ENCODE measurements at places on chromosomes 2 and 18.

DNA sequence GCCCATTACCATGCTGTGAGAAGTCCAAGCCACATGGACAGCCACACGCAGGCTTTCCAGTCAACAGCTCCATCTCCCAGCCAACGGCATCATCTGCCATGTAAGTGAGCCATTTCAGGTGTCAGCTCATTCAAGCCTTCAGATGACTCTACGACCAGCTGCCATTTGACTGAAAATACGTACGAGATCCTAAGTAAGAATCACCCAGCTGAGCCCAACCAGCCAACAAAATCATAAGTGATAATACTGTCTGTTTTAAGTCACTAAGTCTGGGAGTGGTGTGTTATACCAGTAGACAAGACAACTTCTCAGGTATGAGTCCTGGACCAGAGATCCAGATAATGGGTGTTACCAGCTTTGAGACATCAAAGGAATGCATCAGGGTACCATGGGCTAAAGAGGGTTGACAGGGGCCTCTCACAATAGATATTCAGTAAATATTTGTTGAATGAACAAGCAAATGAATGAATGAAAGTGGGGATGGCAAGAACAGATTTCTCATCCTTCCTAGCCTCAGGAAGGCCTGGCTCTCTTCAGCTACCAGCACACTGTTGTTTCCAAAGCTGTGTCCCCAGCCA, 52.9 kb upstream of the CTIF start:
- DNase-seq, result no peak

DNA sequence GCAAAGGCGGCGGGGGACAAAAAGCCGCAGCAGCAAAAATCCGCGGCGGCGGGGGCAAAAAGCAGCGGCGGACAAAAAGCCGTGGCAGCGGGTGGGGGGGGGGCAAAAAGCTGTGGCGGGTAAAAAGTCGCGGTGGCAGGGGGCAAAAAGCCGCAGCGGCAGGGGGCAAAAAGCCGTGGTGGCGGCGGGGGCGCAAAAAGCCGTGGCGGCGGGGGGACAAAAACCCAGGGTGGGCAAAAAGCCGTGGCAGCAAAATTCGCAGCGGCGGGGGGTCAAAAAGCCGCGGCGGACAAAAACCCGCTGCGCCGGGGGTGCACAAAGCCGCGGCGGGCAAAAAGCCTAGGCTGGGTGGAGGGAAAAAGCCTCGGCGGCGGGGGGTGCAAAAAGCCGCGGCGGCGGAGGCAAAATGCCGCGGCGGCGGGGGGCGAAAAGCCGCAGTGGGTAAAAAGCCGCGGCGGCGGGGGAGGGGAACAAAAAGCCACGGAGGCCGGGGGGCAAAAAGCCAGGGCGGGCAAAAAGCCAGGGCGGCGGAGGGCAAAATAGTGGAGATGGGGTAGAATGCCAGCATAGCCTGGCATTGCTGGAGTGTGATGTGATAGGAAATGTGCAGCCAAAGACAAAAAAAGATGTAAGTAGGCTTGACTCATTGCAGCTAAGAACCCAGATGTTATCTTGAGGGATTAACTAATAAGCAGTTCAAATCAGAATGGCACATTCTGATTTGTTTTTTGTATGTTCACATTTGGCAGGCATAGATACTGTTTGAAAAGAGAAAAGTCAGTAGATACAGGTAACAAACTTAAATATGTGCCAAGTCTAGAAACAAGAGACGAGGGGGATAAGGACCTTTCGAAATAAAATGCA, 1076.3 kb downstream of the RPIA start:
- DNase-seq, result no peak

GRCh38 chr2:241194811-241195210, 6.3 kb downstream of the ANO7 start:
- DNase-seq, result no peak

- no peak for DNase-seq
Measured at GRCh38 chr18:58402247-58402646, 226.6 kb downstream of the ALPK2 start.

- DNase-seq, result no peak
Measured at GRCh38 chr18:68840554-68841263, 42.8 kb downstream of the CCDC102B start.

DNA sequence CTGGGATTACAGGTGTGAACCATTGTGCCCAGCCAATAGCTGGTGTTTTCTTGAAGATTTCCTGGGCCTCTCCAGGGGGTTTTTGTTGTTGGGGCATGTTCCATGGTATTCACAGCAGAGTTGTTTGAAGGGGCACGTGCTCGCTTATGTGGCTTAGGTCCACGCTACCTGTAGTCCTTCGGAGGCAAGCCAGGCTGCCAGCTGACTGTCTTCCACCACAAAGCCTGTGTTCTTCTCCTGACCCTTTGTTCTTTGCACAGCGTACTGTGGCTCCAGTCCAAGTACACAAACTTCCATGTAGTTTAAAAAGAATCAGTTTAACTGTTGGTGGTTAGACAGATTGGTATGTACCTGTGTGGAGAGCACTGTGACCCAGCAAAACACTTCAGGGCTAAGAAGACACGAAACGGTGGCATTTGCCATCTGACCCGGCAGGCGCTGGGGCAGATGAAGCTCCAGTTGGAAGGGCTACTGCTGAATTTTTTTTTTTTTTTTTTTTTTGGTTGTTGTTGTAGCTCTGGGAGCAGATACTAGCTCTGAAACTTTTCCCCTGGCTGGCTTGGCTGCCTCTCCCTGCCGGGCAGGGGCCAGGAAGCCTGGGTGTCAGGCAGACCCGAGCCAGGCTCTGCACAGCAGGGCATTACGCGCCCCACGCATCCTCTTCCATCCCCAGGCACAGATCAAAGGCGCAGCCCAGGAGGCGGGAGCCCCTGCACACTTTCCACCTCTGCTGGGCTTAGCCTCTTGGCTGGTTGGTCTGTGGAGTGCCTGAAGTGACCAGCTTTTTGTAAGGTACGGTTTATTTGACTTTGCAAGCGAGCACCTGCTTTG, 5.7 kb downstream of the GREB1 start:
- DNase-seq, result no peak

- no peak for DNase-seq
Measured at GRCh38 chr2:71220743-71221142, 6.2 kb downstream of the PAIP2B start.

DNA sequence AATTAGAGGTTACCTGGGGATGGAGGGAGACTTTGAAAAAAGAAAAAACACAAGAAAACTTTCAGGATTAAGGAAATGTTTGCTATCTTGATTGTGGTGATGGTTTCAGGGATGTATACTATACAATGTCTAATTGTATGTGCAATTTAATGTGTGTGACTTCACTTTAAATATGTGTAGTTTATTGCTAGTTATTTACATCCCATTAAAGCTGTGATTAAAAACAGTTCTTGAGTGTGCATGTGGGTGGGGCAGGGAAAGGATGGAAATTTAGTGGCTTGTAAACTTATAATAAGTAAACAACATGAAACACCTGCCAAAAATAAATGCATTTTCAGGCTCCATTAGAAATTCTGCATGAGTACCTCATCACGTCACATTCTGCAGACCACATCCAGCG, 167.0 kb downstream of the MYO5B start:
- no peak for DNase-seq

- DNase-seq, result no peak
Measured at GRCh38 chr18:34600158-34600557, 109.9 kb upstream of the DTNA start.

- no peak for DNase-seq
Measured at GRCh38 chr18:39555496-39555895, 1989.9 kb upstream of the CELF4 start.

- no peak for DNase-seq
Measured at GRCh38 chr18:36469461-36469860, 171.9 kb downstream of the FHOD3 start.

DNA sequence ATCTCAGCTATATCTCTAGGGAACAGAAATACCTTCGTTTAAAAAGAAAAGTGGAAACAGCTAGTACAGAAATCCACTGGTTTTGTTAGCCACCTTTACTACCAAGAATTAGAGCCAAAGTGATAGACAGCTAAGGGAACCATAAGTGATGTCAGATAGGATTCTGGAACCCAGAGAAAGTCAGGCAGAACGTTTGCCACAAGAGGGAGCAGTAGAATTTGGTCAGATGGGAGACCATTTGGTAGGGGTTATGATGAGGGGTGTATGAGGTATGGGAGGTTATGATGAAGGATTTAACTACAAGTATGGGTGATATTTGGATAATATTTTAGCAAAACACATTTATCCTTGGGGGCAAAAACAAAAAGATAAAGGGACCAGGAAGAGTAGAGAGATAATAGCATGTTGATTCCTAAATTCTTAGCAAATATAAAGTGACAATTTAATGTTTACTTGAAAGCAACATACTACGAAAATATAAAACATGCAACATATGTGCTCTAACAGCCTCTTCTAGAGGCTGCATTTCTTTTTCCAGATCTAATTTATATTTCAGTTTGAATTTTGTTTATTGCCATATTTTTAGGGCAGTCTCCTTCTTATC, 3.3 kb downstream of the SLC8A1 start:
- DNase-seq, result no peak

DNA sequence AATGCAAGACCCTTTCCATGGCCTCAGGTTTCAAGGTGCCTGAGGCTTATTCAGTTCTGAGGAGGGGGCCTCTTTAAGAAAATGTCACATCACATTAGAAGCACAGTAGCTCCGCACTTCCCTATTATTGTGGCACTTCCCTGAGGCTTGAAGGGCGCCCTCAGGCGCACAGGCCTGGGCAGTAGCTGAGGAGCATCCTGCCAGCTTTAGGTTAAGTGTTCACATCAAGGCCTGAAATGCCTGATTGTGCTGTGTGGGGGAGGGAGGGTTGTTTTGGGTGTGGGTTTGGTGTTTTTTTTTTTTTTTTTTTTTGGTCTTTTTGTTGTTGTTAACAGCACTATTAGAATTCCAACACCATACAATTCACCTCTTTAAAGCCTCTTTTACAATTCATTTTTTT, 107.9 kb downstream of the CABLES1 start:
- peak; percentile 57 for DNase-seq

GRCh38 chr2:240795916-240796510, 24.0 kb downstream of the KIF1A start:
- DNase-seq, result peak; percentile 6

DNA sequence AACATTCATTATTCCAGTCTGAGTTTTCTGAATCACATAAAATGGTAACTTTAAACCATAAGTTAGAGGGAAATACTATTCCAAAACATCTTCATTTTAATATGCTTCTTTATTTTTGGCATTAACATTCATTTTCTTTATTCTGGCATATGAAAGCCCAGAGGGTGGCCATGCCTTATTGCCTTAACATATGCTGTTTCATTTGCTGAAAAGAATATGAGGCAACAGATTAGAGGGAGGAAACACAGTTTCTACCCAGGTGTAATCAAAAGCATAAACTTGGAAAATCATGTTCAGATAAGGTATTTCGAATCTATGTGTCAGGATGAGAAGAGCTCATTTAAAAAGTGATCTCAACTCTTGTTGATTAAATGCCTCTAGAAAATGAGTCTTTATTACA, 379.9 kb upstream of the DSEL start:
- DNase-seq, result no peak

DNA sequence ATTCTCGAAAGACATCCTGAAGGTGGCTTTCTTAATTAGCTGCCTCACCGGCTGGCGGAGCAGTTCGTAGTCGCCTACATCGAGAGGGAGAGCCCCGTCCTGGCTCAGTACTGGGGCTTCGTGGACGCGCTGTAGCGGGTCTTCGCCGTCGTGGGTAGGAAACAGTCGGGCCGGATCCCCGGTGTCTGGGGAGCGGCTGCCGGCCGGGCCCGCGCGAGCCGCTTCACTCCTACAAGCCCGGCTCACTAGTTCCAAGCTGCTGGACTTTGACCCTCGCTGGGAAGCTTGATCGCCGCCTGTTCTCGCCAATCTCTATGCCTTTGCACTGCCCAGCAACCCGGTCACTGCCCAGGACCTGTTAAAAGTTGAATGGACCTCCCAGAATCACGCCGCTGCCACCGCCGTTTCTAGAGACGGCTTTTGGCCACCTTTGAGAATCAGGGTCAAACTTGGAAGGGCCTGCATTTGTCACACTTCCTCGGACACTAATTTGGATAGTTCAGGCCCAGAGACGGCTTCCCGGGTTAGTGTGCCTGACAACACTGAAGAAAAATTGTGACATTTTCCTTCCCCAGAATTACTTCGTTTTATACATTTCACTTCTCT, 41.4 kb upstream of the AKAIN1 start:
- DNase-seq, result peak; percentile 44

DNA sequence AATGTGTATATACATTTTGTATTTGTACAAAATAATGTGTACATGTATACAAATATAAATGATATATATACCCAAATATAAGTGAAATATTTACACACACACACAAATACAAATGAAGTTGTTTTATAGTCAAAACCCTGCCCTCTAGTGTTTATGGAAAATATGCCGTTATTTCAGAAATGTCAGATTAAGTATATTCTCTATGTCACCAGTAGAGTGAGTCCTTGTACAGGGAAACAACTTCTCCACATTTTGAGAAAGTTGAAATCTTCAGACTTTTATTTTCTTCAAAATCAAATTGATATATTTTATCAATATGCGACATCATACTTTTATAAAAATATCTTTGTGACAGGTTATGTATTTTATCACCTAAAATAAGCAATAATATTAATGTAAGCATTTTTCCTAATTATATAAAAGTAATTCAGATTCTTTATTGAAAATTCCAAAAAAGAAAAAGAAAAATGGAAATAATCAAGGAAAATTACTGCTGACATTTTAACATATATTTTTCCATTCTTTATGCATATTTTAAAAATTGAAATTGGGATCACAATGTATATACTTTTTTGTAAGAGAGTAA, 22.4 kb downstream of the ARL6IP6 start:
- no peak for DNase-seq

DNA sequence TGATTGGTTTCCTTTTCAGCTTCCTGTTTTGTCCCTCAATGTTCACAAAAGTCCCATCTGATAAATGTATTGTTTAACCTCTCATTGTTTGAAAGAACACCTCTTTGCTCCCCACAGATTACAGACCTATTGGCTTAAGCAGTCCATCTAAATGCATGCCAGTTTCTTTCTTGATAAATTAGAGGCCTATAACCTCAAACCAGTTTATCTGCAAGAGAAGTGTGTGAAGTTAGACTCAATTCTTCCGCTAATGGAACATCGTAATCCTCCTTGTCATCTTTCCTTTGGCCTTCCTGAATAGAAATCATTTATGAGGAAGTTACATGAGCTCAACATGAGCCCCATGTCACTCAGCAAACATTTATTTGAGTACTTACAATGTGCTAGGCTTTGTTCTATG, 74.0 kb downstream of the FRZB start:
- no peak for DNase-seq

DNA sequence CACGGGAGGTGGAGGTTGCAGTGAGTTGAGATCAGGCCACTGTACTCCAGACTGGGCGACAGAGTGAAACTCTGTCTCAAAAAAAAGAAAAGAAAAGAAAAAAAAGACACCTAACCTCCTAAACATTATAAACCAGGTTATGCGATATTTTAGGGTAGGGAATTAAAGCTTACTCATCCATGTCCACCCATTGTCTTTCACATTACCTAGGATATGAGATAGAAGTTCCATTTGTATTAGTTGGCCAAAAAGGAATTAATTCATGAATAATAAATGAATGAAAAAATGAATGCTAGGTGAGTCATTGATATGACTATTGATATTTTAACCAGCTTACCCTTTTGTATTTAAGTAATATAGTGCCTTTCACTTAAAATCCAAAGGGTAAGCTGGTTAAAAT, 132.9 kb downstream of the FAM161A start:
- DNase-seq, result no peak

GRCh38 chr2:31940920-31941319, 69.9 kb downstream of the MEMO1 start:
- DNase-seq, result no peak
